ENCODE measurements at places on chromosomes 5 and 9. TPM values are rescaled to one million over a fixed set of nuclear protein-coding genes. Genes with fewer than 3 reads are reported as not detected.

DNA sequence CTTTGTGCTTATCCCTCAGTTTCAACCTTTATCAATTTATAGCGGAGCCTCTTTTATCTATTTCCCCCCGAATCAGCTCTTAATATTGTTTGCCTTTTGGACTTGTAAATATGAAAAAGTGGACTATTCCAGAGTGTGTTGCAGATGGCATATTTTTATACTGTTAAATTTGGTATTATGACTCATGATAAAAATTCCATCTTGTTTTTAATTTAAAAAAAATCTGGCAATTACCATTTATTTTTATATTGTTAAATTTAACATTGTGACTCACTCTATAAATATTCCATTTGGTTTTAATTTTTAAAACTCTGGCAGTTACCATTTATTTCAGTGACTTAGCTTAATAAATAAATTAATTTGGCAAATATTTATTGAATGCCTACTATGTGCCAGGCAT lies 37.5 kb downstream of the RBM27 start:
- H3K27me3 ChIP-seq = no peaks in the 10 kb centered on the region
- H3K4me1 ChIP-seq = no peaks in the 10 kb centered on the region
- no peak for DNase-seq
- H3K36me3 ChIP-seq = peaks cover 79% of the 10 kb centered on the region
- H3K27ac ChIP-seq = no peak overlapping the region

DNA sequence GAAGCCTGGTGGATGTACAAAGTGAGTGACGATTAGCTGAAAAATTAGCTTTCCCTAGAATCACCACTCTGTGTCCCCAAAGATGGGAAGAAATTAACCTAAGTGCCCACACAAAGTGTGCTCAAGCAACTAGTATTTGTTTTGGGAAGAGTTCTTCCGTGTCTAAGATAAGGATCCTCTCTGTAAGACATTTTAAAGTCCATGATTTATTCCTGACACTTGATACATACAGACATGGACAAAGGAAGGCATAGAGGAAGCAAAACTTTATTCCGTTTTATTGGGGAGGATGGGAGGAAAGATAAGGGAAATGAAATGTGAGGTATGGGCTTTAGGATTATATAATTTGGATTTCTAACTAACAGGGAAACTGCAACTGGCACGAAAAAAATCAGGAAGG lies 1772.6 kb downstream of the EFNA5 start:
- no peak overlapping the region for H3K27ac ChIP-seq
- no peaks in the 10 kb centered on the region for H3K27me3 ChIP-seq
- H3K4me3 ChIP-seq = no peak overlapping the region

Gene RANBP17
- total RNA-seq = not detected

Gene PCDHA1
- not detected for total RNA-seq

- DNase-seq = no peak
- no peak overlapping the region for H3K4me3 ChIP-seq
Measured at GRCh38 chr9:123031963-123032362, 1.5 kb upstream of the GPR21 start.

Gene MAPK9
- total RNA-seq = 37.2 TPM

Data from naive thymus-derived CD8-positive, alpha-beta T cell (primary cell).